SK-MEL-5 (cell line): ENCODE measurements at places on chromosomes 16 and 17. TPM values are rescaled to one million over a fixed set of nuclear protein-coding genes. Genes with fewer than 3 reads are reported as not detected.

The ZNF646 gene
- total RNA-seq, result 9.0 and 9.3 TPM in 2 replicates

The HSD17B1 gene
- 0.82 and 0.88 TPM in 2 replicates for total RNA-seq

The HSPB9 gene
- total RNA-seq, result not detected in 2 replicates

The CD300E gene
- not detected in 2 replicates for total RNA-seq

- no peak for DNase-seq
These were observed 8.4 kb upstream of the MTSS2 start for GRCh38 chr16:70694088-70694867.

- DNase-seq, result no peak
These were observed 6.8 kb downstream of the ANKFY1 start for GRCh38 chr17:4256952-4257351.

GRCh38 chr16:26857371-26857770 lies 209.4 kb upstream of the C16orf82 start:
- DNase-seq, result no peak

DNA sequence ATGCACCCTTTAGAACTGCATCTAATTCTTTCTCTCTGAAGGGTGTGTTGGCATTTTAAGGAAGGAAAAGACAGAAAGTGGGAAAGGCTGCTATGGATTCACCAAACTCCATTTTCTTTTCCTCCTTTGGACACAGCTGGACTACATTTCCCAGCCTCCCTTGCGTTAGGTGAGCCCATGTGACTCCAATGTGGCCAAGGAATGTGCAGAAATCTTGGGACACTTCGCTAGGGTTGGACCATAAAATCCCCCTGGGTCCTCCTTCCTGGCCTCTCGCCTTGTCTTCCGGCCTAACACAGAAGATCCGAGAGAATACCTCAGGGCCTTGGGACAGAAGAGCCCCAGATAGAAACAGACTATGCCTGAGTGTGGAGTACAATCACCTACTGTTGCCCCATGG lies 56.3 kb downstream of the ABCC12 start:
- DNase-seq, result peak; percentile 74

DNA sequence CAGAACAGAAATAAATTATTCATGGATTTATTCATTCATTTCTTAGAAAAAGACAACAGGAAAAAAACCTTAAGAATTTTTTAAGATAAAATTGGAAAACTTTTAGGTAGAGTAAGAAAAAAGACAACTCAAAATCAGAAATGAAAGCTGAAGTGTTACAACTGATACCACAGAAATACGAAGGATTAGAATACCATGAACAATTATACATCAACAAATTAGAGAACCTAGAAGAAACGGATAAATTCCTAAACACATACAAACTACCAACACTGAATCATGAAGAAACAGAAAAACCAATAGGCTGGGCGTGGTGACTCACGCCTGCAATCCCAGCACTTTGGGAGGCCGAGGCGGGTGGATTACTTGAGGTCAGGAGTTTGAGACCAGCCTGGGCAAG lies 27.8 kb downstream of the CTRB2 start:
- DNase-seq, result no peak

GRCh38 chr16:56836410-56837230 lies 28.4 kb upstream of the SLC12A3 start:
- DNase-seq, result peak; percentile 49

DNA sequence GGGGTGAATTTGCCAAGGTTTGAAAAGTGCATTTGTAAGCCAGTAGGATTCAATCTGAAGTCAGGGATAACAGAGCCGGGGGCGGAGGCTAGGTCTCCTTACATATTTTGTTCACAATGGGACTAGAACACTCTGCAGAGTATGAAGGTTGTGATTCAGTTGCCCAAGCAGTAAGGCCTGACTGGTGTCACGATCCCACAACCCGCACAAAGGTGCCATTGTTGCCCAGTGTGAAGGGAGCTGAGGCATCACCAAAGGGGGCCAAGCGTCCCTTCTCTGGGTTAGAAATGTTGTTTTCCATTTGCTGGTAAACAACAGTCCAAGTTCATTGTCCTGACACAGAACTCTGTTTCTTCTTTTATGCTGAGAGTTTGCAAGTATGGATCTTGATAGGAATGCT lies 471.8 kb downstream of the MAF start:
- peak; percentile 71 for DNase-seq

DNA sequence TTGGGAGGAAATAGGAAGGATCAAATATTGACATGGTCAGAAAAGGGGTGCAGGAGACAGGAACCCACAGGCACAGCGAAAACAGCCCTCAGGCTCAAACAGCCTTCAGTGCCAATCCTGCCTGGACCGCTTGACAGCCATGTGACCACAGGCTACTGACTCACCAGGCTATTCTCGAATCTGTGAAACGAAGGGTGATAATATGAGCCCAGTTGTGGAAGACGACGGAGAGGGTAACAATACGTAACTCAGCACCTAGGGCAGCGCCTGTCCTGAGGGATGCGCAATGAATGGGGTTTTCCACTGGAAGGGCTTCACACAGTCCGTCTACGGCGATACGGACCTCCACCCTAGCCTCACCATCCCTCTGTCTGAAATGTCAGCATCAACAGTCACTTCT lies 117.3 kb upstream of the RCVRN start:
- DNase-seq, result peak; percentile 47

GRCh38 chr16:57538235-57538721 lies 1.9 kb upstream of the CCDC102A start:
- DNase-seq, result no peak

- DNase-seq, result no peak
These were observed 114.9 kb upstream of the TOM1L1 start for GRCh38 chr17:54785643-54786268.

- DNase-seq, result no peak
These were observed 4.9 kb downstream of the NQO1 start for GRCh38 chr16:69721441-69721957.

DNA sequence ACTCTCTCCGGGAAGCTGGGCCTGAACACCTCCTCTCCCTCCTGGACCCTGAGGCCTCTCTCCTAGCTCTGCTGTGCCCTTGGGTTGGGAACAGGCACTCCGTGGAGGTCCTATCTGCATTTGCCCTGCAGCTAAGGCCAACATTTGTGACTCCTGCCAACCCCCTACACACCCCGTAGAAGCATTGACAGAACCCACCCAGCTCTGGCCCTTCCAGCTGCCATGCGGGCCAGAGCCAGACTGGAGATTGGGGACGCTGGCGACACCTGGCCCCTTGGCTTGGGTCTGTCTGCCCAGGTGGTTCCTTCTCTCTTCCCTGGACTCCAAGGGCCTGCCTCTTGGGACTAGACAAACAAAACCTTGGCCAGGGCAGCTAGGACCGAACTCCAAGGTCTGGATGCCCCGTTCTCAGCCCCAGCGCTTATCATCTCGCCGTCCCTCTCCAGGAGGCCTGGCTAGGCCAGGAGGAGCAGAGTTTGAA lies 644 bp upstream of the RHBDF2 start:
- DNase-seq, result no peak

DNA sequence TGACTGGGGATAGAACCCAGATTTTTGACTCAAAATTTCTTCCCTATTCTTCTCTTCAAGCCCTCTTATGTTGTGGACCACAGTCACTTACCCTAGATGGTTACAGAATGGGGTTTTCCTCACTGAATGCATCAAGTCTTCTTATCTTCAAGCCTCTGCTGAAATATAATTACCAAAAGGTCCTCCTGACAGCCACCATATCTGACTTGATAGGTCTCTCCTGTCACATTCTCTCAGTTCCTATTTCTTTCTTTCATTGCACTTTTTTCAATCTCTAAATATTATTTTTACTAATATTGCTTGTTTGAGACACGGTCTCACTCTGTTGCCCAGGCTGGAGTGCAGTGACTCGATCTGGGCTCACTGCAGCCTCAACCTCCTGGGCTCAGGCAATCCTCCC lies 1.1 kb upstream of the COPZ2 start:
- no peak for DNase-seq

GRCh38 chr17:29559640-29560039 lies 7.2 kb downstream of the ABHD15 start:
- no peak for DNase-seq
